ENCODE measurements at places on chromosomes 1 and 21.

DNA sequence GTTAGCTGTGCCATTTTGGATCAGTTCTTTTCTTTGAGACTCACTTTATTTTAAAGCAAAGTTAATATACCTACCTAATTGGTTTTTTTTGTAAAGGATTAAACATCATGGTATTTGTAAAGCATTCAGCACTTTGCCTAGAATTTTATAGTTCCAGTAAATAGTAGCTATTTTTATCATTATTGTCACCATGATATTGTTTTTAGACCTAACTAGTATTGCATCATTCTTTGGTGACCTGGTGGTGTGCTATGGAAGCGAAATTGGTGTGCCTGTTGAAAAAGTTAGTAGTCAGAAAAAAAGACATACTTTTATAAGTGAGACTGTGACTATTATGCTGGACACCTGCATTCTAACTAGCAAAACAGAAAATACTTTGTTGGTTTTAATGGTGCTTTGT, 81.0 kb downstream of the NFIA start:
- DNase-seq = no peak

GRCh38 chr1:12039164-12039525, 19.8 kb downstream of the MIIP start:
- no peak for DNase-seq

- no peak for DNase-seq
Observed at GRCh38 chr1:198687429-198687828, 48.6 kb downstream of the PTPRC start.

DNA sequence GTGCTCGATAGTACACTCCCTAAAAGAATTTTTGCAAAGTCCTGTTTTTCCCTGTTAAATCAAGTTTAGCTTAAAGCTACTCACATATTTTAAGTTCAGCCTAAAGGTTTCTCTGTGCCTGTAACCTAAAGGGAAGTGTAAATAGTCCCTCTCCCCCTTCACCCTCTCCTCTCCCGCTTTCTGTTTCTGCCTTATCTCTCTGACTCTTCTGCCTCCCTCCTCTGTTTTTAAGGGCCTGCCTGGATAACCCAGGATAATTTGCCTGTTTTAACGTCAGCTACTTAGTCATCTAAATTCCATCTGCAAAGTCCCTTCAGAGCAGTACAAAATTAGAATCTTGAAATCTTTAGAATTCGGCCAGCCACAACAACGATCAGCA, 92.6 kb downstream of the NID1 start:
- DNase-seq = no peak

DNA sequence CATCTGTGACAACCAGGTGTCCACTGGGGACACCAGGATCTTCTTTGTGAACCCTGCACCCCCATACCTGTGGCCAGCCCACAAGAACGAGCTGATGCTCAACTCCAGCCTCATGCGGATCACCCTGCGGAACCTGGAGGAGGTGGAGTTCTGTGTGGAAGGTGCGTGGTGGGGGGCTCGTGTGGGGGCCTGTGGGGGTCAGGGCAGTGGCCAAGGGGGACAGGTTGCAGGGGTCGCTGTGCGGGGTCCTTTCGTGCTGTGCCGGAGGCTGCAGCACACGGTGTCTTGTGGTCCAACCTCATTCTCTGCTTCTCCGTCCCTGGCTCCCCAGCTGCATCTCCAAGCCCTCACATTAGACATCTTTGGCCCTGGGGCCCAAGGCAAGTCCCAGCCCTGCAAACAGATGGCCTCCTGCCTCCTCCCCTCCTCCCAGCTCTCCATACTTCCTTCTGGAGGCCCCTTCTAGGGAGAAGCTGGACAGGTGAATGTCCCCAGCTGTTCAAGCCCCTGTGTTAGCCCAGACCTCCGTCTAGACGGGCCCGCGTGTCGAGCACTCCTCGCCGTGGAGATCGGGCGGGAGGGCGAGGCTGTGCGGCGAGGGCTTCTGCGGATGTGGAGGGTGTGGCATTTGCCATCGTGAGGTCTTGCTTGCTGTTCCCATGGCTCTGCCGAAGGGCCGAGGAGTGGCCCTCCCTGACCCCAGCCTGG, 2.5 kb downstream of the AGRN start:
- no peak for DNase-seq

GRCh38 chr1:156437037-156437867, 63.3 kb downstream of the MEF2D start:
- DNase-seq = no peak

- no peak for DNase-seq
Observed at GRCh38 chr1:192235127-192235526, 76.9 kb downstream of the RGS18 start.

DNA sequence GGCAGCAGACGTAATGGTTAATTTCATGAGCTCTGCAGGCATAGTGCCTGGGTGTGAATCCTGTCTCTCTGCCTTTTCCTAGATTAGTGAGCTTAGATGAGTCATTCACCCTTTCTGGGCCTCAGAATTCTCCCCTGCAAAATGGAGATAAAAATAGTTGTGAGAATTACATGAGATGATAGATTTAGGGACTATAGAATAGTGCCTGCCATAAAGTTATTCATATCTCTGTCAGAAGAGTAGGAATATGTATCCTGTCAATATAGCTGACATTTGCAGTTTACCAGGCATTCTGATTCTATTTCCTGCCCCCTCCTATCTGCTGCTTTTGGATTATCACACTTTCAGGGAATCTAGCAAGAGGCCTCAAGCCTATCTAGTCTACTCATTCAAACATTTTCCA, 112.0 kb downstream of the PDE4B start:
- DNase-seq = no peak

DNA sequence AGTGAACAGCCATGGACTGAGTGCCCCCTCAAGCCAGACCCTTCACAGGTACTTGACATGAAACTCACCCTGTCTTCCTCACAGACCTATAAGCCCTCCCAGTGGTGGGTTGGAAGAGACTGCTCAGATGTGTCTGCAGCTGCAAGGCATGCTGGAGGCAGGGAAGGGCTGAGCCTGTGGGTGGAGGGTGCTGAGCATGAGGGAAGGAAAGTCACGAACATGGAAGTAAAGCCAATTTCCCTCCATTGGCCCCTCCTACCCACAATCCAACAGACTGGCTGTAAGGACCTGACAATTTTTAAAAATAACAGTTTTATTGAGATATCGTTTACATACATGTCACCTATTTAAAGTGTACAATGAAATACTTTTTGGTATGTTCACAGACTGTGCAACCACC, 44.1 kb downstream of the RCSD1 start:
- no peak for DNase-seq

- no peak for DNase-seq
Observed at GRCh38 chr1:65066419-65066765, 81.6 kb upstream of the AK4 start.

Data from stimulated activated CD4-positive, alpha-beta T cell treated with anti-CD3 and anti-CD28 coated beads, Interleukin-1b, Interleukin-23, amount 100 ng/mL, for 1 hour (primary cell).